ENCODE measurements at places on chromosomes 11 and 22. TPM values are rescaled to one million over a fixed set of nuclear protein-coding genes. Genes with fewer than 3 reads are reported as not detected.
A peak's percentile ranks its signal among the peaks of the same experiment; 100 is the strongest.

The MIOX gene
- not detected for total RNA-seq

The HPX gene
- total RNA-seq: 1.4 TPM

The PATE2 gene
- total RNA-seq: not detected

- H3K36me3 ChIP-seq: no peaks in the 10 kb centered on the region
- H3K4me3 ChIP-seq: no peak overlapping the region
- H3K27ac ChIP-seq: no peak overlapping the region
- H3K4me1 ChIP-seq: no peaks in the 10 kb centered on the region
- peaks cover 8% of the 10 kb centered on the region for H3K27me3 ChIP-seq
These were observed 17.1 kb upstream of the BRSK2 start for GRCh38 chr11:1372660-1373059.

DNA sequence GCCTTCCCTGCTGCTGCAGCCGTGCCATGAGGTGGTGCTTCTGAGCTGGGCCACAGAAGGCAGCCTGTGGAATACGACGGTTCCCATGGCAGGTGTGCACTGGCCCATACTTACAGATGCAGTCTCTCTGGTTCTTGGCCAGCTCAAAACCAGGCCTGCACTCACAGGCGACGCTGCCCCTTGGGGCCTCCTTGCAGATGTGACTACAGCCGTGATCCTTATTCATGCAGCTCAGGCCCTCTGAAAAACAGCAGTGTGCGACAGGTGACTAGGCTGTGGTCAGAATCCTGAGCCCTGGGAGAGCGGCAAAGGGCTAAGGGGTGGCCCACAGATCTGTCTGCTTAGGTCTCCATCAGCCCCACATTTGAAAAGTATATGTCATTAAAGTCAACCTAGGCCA is 22.1 kb downstream of the SCUBE2 start:
- H3K27me3 ChIP-seq: no peaks in the 10 kb centered on the region
- no peak overlapping the region for H3K4me3 ChIP-seq
- DNase-seq: no peak
- H3K36me3 ChIP-seq: no peaks in the 10 kb centered on the region
- H3K27ac ChIP-seq: no peak overlapping the region

- peaks cover 6% of the 10 kb centered on the region for H3K4me1 ChIP-seq
- peaks cover 44% of the 10 kb centered on the region for H3K27me3 ChIP-seq
- DNase-seq: no peak
- H3K4me3 ChIP-seq: no peak overlapping the region
These were observed 10.2 kb upstream of the NECTIN1 start for GRCh38 chr11:119739021-119739703.

GRCh38 chr11:61375761-61376108 is 13.6 kb downstream of the TMEM138 start:
- H3K36me3 ChIP-seq: peaks cover 10% of the 10 kb centered on the region
- no peak overlapping the region for H3K27ac ChIP-seq
- H3K27me3 ChIP-seq: no peaks in the 10 kb centered on the region
- no peak overlapping the region for H3K4me3 ChIP-seq

- no peak overlapping the region for H3K4me3 ChIP-seq
- H3K27me3 ChIP-seq: no peaks in the 10 kb centered on the region
- no peak overlapping the region for H3K27ac ChIP-seq
- H3K4me1 ChIP-seq: no peaks in the 10 kb centered on the region
These were observed 186.5 kb downstream of the SNX19 start for GRCh38 chr11:130729678-130730300.

DNA sequence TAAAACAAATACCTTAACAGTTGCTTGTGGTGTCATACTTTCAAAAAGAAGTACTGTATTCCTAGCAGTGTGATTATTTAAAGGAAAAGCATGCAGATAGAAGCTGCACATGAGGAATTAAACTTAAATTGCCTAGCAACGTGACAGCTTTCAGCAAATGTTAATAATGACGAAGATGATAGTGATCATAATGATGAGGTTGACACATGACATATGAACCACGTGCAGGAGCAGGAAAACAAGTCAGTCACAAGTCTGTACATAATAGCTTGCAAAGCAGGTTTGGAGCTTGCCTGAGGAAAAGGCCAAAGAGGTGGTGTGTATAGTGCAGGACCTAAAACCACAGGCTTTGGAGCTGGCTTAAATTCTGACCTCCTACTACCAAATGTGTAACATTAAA is 30.6 kb upstream of the PIK3C2A start:
- no peaks in the 10 kb centered on the region for H3K27me3 ChIP-seq
- H3K4me3 ChIP-seq: no peak overlapping the region
- H3K36me3 ChIP-seq: no peaks in the 10 kb centered on the region
- DNase-seq: no peak
- H3K27ac ChIP-seq: no peak overlapping the region
- H3K4me1 ChIP-seq: no peaks in the 10 kb centered on the region

- peak overlapping the region; percentile 89 for H3K4me3 ChIP-seq
- peak overlapping the region; percentile 71 for H3K27ac ChIP-seq
- DNase-seq: no peak
- H3K27me3 ChIP-seq: no peaks in the 10 kb centered on the region
- H3K4me1 ChIP-seq: peaks cover 32% of the 10 kb centered on the region
These were observed 741 bp downstream of the PHRF1 start for GRCh38 chr11:576811-577610.

DNA sequence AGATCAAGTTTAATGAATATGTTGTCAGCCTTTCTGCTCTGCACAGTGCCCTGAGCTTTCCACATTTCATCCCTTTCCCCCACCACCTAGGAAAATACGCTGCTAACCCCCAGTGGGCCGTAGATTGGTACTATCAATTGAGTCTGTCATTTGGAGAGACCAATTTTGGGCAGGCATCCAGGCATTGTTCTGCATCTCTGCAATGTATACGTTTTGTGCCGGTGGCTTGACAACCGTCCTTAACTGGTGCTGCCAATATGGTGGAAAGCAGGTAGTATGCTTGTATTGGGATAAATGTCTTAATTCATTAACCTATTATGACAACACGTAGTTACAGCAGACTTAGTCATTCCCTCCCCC is 1.3 kb downstream of the ELMOD1 start:
- H3K27me3 ChIP-seq: peaks cover 54% of the 10 kb centered on the region
- no peak overlapping the region for H3K27ac ChIP-seq
- peaks cover 20% of the 10 kb centered on the region for H3K4me1 ChIP-seq
- peak overlapping the region; percentile 68 for H3K4me3 ChIP-seq
- DNase-seq: no peak
- H3K36me3 ChIP-seq: no peaks in the 10 kb centered on the region

DNA sequence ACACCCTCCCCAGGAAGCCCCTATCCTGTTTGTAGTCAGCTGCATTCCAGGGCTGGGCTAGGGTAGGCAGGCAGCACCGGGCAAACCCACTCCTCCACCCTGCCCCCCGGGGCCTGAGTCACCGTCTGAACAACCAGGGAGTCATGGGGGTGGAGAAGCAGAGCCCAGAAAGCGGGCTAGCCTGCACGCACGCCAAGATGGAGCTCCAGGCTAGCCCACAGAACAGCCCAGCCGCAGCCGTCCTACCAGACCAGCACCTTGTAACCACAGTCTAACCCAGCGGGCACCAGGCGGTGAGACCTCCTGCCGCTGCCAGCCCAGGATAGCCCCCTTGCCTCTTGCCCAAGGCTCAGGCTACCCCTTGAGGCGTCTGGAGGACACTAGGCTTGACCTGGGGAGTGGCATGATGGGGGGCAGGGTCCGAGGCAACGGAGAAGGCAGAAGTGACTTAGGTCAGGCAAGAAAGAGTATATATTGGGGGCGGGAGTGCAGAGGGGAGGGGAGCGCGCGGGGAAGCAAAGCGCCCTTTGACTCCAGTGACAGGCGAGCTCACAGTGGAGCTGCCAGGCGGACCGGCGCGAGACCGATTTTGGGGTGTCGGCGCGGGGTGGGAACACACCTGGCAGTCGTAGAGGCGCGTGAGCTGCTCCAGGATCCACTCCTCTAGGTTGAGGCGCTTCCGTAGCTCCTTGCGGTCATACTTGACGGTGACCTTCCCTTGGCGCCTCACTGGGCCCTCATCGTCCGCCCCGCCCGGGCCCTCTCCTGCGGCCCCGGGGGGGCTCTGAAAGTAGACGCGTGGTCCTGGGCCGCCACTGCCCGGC is 734 bp downstream of the PPP1R14B start:
- DNase-seq: peak; percentile 85
- H3K36me3 ChIP-seq: peaks cover 13% of the 10 kb centered on the region
- peaks cover 28% of the 10 kb centered on the region for H3K4me1 ChIP-seq
- no peaks in the 10 kb centered on the region for H3K27me3 ChIP-seq
- peak overlapping the region; percentile 66 for H3K27ac ChIP-seq
- H3K4me3 ChIP-seq: peak overlapping the region; percentile 73

DNA sequence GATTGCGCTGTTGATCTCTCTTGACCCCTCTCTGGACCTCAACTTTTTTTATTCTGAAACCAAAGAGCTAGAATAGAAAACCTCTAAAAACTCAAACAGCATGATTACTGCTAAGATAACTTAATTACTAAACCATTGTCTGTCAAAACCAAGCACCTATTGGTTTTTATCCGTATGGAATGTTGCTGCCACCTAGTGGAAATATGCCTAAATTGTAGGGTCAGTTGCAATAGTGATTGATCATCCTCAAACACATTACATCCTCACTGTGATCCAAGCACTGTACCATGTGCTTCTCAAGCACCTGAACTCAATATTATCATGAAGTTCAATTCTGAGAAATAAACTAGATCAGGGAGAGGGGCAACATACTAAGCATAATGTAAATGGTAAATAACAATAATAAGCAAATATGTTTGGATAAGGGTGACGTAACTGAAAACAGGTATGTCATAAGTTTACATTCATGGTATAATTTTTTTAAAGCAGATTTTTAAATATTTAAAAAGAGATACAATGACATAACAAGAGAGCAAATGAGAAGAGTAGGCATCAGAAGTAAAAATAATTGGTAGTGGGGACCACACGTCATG is 3.8 kb upstream of the OR5A2 start:
- no peaks in the 10 kb centered on the region for H3K27me3 ChIP-seq
- no peaks in the 10 kb centered on the region for H3K4me1 ChIP-seq
- H3K4me3 ChIP-seq: no peak overlapping the region
- no peak overlapping the region for H3K27ac ChIP-seq
- no peak for DNase-seq
- no peaks in the 10 kb centered on the region for H3K36me3 ChIP-seq

GRCh38 chr11:86675017-86675416 is 2.6 kb upstream of the ME3 start:
- no peak overlapping the region for H3K27ac ChIP-seq
- H3K4me1 ChIP-seq: peaks cover 16% of the 10 kb centered on the region
- H3K36me3 ChIP-seq: no peaks in the 10 kb centered on the region

DNA sequence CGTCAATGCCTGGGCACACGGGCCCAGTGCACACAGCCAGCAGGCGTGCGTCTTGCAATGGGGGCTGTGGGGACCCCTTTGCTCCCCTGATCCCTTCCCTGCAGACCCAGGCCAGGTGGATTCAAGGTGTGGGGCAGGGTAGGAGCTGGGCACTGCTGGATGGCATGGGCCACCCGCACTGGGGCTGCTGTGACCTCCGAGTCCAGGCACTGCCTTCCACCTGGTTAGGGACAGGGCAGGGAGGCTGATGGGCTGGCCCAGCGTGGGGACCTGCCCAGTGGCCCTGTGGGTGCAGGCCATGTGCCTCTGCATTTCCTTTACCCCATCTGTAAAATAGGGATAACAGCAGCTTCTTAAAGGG is 22.9 kb downstream of the KCNQ1 start:
- no peaks in the 10 kb centered on the region for H3K4me1 ChIP-seq
- no peak overlapping the region for H3K4me3 ChIP-seq
- H3K36me3 ChIP-seq: no peaks in the 10 kb centered on the region
- no peaks in the 10 kb centered on the region for H3K27me3 ChIP-seq

DNA sequence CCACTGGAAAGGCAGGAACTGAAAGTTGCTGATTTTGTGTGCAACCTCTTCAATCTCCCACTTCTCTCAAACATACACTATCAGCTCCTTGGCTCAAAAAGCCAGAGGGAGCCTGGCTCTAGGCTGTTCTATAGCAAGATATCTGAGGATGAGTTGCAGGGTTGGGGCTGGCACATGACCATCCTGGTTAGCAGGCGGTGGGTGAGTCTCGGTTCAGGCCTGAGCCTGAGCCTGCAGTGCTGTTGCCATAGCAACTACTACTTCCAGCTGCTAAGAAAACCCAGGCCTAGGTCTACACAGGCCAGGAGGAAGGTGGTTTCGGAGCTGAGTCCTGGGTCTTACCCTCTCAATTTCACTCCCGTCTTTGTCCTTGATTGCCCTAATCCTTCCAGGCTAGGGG is 39.0 kb downstream of the CWC15 start:
- no peak for DNase-seq
- H3K36me3 ChIP-seq: no peaks in the 10 kb centered on the region
